ENCODE measurements at places on chromosomes 4 and X.

DNA sequence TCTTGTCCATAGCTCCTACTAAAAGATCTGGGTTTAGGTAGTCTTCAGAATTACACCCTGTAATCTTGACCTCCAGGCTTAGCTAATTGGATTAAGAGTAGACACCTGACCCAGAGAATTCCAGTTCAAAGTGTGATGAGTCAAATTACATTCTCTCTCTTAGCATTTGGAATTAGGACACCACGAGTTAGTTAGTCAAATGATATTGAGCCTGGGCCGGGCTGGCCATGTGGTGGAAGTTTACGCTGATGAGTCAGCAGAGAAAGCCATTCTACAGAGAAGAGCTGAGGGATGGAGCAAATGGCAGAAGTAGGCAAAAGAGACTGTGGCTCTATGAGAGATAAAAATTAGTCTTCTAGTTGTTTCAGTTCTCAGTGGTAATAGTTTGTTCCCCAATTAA is 31.1 kb downstream of the CEP44 start:
- no peak for DNase-seq

DNA sequence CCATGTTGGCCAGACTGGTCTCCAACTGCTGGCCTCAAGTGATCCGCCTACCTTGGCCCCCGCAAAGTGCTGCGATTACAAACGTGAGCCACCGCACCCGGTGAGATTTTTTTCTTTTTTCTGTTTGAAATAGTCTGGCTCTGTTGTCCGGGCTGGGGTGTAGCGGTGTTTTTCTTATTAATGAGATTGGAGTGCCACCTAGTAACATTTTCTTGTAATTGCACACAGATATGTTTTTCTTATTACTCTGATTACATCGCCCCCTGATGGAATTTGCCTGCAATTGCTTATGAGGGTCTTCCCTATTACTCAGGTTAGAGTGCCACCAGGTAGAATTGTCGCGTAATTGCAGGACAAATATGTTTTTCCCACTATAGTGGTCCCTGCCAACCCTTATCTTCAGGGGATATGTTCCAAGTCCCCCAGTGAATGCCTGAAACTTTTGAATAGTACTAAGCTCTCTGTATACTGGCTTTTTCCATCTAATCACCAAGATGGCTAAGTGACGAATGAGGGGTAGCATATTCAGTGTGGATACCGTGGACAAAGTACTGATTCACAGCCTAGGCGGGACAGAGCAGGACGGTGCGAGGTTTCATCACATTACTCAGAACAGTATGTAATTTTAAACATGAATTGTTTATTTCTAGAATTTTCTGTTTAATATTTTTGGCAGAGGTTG is 8.6 kb upstream of the PDHA1 start:
- no peak for DNase-seq

- DNase-seq, result no peak
Measured at GRCh38 chr4:186740822-186741221, 17.2 kb upstream of the FAT1 start.

- DNase-seq, result no peak
Measured at GRCh38 chrX:137547291-137547690, 18.6 kb upstream of the ZIC3 start.

- DNase-seq, result no peak
Measured at GRCh38 chr4:102723511-102723910, 37.3 kb downstream of the MANBA start.

DNA sequence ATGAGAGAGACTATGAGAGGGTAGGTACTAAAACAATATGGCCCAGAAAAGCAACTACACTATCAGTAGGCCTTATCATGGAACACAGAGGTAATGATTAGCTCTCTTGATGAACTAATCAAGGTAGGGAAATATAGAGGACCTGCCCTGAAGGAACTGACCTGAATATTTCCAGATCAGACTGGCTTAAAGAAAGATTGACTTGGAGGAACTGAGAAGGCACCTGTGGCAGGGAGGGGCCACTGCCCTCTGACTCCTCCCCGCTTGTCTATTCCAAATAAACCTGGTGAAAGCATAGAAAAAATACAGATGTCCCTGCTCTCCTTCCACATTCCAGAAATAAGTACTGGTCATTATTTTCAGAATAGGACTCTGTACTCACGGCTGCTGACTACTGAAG is 5.5 kb downstream of the RPS6KA6 start:
- DNase-seq, result no peak

DNA sequence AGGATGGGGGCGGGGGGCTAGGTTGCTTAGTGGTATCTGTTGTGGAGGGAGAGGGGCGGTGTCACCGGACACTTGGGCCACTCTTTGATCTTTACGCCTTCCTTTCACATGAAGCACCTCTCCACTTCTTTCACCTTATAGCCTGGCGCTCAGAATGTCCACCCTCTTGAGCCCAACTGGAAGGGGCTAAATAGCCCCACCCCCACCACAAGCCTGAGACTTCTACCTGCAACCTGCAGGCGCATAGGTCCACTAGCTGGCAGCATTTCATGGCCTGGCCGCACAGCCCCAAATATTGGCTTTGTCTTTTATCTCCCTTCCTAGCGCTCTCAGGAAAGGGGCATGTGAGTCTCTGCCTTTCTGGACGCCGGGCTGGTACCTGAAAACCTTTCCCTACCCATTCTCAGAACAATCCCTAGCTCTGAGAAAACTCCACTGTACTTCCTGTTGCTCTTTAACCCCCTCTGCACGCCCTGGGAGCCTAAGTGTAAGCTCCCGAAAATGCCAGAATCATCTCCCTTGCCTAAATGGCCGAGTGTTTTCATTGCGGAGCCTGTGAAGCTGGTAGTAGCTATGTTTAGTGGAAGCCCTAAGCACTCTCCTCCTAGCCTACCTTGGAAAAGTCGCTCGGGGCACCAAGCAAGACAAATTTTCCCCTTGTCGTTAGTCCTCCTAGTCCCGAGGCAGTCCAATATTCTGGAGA is 1.2 kb upstream of the TRPC5 start:
- no peak for DNase-seq

DNA sequence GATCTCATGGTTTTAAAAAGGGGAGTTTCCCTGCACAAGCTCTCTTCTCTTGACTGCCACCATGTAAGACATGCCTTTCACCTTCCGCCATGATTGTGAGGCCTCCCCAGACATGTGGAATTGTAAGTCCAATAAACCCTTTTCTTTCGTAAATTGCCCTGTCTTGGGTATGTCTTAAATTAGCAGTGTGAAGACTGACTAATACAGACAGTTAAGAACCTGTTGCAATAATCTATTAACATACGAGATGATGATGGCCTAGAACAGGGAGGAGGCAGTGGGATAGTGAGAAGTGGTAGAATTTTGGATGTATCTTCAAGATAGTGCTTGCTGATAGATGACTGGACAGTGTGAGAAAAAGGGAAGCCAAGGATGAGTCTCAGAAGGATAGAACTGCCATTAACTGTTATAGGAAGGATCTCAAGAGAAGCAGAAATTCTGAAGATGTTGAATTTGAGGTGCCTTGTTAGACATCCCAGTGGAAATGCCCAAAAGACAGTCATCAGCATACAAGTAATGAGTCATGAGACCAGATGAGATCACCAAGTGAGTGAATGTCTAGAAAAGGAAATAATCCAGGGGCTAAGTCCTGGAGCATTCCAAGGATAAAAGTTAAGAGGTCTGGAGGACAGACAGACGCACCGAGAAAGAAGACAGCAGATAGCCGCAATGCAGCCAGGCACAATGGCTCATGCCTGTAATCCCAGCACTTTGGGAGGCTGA is 38.8 kb upstream of the UGDH start:
- no peak for DNase-seq

- no peak for DNase-seq
Measured at GRCh38 chr4:76747563-76747962, 150.4 kb downstream of the SOWAHB start.

- DNase-seq, result no peak
Measured at GRCh38 chr4:78616046-78616498, 64.5 kb downstream of the ANXA3 start.

- DNase-seq, result peak; percentile 43
Measured at GRCh38 chr4:139243448-139244365, 36.3 kb downstream of the MGARP start.

GRCh38 chr4:169677150-169677748 is 56.9 kb downstream of the CLCN3 start:
- no peak for DNase-seq

DNA sequence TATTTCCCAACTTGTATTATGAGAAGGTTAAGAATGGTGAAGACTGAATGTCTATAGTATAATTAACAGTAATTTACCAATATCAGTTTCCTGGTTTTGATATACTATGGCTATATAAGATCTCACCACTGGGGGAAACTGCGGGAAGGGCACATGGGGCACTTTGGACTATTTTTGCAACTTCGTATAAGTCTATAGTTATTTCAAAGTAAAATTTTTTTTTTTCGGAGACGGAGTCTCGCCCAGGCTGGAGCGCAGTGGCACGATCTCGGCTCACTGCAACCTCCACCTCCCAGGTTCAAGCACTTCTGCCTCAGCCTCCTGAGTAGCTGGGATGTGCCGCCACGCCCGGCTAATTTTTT is 46.1 kb downstream of the CXorf58 start:
- no peak for DNase-seq

DNA sequence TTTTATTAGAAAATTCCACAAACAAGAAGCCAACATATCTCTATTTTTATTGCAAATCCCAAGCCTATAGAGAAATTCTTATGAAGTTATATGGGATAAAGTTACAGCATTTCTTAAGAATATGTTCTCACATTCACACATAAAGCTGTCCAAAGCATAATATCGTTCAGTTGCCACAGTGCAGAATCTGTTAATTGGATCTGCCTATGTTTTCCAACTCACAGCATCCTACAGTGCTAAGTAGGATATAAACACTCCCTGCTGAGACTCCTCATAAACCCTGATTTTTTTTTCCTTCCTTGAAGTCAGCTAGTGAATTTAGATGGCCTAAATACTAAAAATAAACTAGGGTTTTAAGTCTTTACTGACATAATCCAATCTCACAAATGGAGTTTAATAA is 307.9 kb downstream of the PDGFC start:
- no peak for DNase-seq

- no peak for DNase-seq
Measured at GRCh38 chr4:110625576-110626257, 2.8 kb upstream of the PITX2 start.

GRCh38 chrX:49272421-49272820 is 2.8 kb downstream of the PPP1R3F start:
- no peak for DNase-seq

GRCh38 chrX:118126286-118126685 is 9.7 kb upstream of the KLHL13 start:
- no peak for DNase-seq

DNA sequence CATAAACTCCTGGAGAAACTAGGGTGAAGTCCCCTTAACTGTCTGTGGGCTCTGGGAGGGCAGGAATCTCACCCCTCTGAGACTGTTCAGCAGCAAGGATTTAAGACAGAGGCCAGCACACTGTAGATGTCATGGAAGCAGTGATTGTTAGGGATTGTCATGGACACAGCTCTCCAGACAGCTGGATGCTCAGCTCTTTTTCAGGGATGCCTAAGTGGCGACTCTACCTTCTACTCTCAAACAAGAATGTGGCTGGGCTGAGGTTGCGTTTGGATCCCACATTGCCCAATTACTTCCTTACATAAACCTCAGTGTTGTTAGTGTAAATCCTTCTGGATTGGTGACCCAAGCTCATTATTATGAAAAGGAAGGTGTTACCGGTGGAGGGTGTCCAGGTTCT is 291.9 kb upstream of the VCX3A start:
- no peak for DNase-seq

- DNase-seq, result no peak
Measured at GRCh38 chrX:71533851-71534561, 1.1 kb downstream of the OGT start.

DNA sequence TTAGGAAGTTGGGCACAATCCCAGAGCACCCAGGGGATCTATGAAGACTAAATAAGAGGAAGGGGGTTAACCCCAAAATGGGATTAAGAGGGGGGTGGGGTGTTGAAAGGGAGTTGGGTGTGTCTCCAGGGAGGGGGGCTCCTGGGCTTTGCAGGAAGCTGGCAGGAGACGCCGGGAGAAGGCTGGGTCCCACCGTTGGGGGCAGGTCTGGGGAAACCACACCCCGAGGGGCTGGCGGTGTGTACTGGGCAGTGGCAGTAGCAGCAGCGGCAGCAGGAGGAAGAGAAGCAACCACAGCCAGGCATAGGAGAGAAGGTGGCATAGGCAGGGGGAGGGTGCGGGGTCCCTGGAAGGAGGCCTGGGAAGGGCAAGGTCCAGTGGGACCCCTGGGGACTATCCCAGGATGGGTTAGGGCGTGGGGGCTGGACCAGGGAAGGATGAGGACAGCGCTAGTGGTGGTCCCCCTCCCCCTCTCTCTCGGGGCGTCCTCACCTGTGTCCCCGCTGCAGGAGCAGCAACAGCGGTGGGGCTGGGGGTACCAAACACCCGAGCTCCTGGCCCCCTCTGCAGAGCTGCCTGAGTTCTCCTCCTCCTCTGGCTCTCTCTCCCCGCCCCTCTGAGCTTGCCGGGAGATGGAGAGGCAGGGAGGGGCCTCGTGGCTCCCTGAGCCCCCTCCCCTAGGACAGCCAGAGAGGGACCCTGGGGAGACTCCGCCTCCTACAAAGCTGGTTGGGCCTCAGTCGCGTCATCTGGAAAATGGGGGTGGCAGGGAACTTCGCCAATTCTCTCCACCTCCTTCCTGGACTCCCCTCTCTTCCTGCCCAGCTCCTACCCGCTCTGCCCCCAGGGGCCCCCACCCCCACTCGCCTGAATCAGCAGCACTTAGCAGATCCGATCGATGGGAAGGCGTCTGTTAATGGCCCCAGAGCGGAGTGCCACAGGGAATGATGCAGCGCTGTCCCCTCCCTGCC is at the start of gene KCND1:
Gene KCND1, minus strand, starts transcription at position 596 of the 971 bp plus-strand sequence. CDS start 1,573 bp downstream, outside the sequence.
- no peak for DNase-seq

DNA sequence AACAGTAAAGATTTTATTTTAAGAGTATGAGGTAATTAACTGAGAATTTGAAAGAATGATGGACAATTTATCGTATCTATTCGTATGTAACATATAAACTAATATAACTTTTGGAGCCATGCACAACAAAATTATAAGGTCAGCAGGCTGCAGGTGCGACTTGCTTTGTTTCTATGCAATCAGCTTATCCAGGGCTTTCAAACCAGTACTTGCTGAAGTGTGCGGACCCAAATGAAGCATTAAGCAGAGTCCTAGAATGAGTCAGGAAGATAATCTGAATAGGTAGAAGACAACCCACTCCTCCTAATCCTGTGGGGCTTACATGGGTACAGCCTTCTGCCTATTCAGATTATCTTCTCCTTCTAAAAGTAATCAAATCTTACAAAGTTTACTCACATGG is 2.1 kb downstream of the NSD2 start:
- no peak for DNase-seq

DNA sequence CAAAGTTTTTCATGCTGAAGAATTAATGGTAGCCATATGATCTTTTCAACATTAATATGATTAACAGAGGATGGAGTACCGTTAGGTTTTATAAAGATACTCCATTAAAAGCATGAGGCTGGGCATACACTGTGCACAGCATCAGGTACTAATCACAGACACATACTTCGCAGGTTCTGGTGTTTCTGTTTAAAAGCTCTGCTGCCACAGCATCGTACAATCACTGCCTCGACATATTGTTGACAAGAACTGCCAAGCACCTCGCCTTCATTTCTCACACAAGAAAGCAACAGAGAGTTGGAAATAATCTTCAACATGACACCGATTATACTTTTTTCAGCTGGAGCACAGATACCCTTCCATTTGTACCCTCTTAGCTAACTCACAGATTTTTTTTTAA is 753.4 kb upstream of the FAM241A start:
- no peak for DNase-seq
